ENCODE measurements at places on chromosomes 13 and 19.

GRCh38 chr13:85379433-85379832 is 419.8 kb downstream of the SLITRK6 start:
- DNase-seq = no peak

- DNase-seq = peak; percentile 73
These were observed 16.0 kb upstream of the ERCC1 start for GRCh38 chr19:45439569-45440258.

GRCh38 chr13:99859178-99860177 is 112.1 kb downstream of the ZIC5 start:
- DNase-seq = no peak

GRCh38 chr13:82292334-82292733 is 1589.9 kb downstream of the SLITRK1 start:
- DNase-seq = no peak

DNA sequence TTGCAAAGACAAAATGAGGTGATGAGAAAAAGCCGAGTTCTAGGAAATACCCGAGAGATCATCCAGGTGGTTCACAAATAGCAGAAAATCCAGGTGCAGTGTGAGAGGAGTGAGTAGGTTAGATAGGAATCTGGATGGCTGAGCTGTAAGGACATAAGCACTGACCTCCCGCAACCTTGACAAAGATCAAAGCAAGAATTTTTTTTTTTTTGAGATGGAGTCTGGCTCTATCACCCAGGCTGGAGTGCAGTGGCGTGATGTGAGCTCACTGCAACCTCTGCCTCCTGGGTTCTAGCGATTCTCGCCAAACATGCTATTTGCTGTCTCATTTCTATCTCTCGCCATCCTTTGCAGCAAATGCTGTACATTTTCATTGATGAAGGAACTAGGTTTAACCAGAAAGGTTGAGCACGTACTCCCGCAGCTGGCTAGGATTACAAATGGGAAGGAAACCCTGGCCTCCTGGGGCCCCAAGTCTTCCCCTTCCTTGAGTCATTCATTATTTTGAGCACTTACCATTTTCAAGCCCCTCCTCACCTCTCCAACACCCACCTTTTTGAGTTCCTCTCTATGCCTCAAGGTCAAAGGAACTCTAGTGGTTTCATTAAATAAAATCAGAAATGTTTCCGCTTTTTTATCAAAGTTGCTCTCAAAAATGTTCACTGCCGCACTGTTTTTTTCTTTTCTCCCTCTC is 38.8 kb downstream of the NLRP12 start:
- no peak for DNase-seq

- no peak for DNase-seq
These were observed 780.2 kb upstream of the SLITRK1 start for GRCh38 chr13:84662491-84662890.

DNA sequence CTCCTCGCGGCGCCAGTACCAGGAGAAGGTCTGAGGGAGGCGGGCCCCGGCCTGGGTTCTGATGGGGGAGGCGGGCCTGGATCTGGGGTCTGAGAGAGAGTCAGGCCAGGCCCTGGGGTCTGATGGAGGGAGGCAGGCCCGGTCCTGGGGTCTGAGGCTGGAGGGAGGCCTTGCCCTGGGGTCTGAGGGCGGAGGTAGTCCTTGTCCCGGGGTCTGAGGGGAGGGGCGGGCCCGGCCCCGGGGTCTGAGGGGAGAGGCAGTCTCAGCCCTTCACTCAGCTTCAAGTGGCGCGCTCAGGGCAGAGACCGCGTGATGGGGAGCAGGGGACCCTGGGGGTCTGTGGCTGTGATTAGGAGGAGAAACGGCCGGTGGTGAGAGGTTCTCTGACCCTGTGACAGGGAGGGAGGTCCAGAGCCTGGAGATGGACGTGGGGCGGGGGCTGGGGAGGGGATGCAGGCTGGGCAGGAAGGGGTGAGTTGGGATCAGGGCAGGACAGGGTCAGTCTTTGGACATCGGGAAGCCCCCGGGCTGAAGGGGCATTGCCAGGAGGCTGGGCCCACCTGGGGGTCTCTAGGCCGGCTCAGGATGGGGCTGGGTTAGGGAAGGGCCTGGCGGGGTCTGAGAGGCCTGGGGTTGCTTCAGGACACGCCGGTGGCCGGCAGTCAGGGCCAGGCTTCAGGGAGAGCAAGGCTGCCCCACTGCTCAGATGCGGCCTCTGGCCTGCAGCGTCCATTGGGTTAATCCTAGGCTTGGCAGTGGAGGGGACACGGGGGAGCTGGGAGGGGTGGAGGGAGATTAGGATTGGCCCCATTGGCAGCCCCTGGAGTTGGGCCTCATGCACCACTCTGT is 18.7 kb downstream of the HCN2 start:
- no peak for DNase-seq

DNA sequence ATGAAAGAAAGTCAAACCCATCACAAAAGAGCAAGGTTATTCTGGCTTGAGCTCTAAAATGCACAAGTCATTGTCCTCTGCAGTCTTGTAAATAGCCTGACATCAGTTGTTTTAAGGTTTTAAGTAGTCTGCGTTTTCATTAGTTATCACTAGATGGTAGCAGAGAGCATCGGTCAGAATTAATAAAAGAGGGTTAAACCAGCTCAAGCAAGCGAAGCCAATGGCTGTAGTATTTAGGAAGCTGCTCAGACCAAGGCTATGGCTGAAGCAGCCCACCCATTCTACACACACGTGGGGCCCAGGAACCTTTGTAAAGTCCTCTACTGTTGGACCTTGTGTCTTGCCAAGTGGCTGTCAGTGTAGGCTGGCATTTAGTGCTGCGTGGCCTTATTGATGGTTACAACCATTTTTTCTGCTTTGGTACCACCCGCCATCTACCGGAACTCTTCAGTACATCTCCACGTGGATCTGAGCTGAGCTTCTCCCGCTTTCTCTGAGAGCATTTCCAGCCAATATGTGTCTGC is 13.3 kb upstream of the ZNF57 start:
- DNase-seq = no peak

- no peak for DNase-seq
These were observed 729.4 kb upstream of the MIR17HG start for GRCh38 chr13:90618133-90618532.

GRCh38 chr19:45058622-45059159 is 17.6 kb downstream of the ZNF296 start:
- no peak for DNase-seq

GRCh38 chr13:99956473-99957349 is 14.9 kb downstream of the ZIC5 start:
- no peak for DNase-seq

- no peak for DNase-seq
These were observed 826 bp upstream of the C1QTNF9 start for GRCh38 chr13:24308488-24309020.

GRCh38 chr13:95643571-95643935 is 953 bp downstream of the DZIP1 start:
- DNase-seq = no peak

- DNase-seq = no peak
These were observed 1.4 kb downstream of the RAP2A start for GRCh38 chr13:97435323-97435722.

DNA sequence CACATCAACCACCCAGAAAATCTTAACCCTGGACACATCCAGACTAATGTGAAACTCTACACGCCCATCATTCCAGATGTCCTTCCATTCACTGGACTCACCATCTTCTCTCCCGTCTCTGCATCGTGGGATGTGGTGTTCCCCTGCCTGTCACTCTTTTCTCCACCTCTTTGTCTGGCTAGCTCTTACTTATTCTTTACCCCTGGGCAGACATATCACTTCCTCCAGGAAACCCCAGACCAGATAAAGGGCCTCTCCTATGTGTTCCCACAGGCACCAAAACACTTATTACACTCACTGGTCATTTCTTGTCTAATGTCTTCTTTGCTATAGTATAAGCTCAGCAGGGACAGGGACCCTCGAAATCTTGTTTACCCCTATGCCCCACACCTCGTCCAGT is 109.3 kb upstream of the IPO5 start:
- no peak for DNase-seq

GRCh38 chr19:28024920-28025319 is 1188.0 kb downstream of the UQCRFS1 start:
- no peak for DNase-seq

GRCh38 chr19:18733196-18733647 is 49.7 kb downstream of the CRTC1 start:
- no peak for DNase-seq

- DNase-seq = no peak
These were observed 866.7 kb upstream of the SPRY2 start for GRCh38 chr13:81207636-81208035.

GRCh38 chr19:18290302-18291018 is 9.0 kb upstream of the JUND start:
- peak; percentile 72 for DNase-seq

GRCh38 chr19:13001502-13002165 is 6.4 kb downstream of the NFIX start:
- no peak for DNase-seq

GRCh38 chr19:16366433-16367260 is 42.0 kb downstream of the KLF2 start:
- peak; percentile 56 for DNase-seq

DNA sequence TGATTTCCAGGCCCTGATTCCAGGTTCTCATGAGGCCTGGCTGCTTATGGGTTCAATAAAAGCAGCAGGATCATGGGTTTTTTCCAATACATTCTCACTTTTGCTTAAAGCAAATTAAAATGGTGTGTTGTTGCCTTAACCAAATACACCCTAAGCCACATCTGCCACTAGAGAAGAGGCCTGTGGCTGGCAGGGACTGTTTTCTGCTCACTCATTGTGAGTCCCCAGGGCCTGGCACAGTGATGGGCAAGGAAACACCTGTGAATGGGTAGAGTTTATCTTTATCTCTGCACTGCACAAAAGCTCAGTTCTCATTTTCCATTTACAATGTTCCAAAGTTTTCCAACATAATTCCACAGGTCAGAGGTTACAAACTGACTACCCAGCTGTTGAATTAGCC is 726.0 kb downstream of the UQCRFS1 start:
- DNase-seq = no peak

DNA sequence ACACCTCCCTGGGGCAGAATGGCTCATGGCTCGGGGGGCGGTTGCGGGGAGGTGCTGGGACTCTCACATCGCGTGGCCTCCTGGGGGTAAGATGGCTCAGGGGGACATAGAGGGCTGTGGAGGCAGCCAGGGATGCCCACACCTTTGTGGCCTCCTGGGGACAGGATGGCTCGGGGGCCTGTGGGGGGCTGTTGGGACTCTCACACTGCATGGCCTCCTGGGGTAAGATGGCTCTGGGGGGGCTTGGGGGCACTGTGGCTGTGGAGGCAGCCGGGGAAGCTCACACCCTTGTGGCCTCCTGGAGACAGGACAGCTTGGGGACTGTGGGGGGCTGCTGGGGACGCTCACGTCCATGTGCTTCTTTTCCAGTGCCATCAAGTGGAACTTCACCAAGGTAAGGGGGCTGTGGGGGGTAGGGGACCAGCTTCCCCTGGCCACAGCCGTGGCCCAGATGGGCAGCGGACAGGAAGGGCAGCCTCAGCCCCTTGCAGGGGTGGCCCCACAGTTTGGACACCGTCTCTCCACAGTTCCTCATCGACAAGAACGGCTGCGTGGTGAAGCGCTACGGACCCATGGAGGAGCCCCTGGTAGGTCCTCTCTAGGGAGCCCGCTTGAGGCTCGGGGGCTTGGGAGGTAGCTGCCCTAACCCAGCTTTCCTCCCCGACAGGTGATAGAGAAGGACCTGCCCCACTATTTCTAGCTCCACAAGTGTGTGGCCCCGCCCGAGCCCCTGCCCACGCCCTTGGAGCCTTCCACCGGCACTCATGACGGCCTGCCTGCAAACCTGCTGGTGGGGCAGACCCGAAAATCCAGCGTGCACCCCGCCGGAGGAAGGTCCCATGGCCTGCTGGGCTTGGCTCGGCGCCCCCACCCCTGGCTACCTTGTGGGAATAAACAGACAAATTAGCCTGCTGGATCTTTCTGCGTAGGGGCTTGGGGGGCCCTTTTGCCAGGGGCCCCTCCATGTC is 2.4 kb downstream of the GPX4 start:
- DNase-seq = no peak
